ENCODE measurements at places on chromosomes 1 and 21.

DNA sequence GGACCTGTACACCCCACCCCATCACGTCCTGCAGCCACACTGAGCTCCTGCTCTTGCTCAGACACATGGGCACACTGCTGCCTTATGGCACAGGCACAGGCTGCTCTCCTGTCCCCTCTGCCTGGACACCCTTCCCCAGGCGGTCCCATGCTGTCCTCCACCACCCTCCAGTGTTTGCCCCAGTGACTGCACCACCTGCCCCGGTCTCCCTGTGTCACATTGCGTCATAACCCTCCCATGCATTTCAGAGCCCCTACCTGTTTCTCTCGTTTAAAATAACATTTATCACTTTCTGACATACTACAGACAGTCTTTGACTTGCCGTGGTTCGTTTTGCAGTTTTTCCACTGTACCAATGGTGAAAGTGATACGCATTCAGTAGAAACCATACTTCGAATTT lies 159.2 kb downstream of the CAMTA1 start:
- DNase-seq, result no peak

- no peak for DNase-seq
These were observed at the start of gene FAM3B for GRCh38 chr21:41316200-41317062. Gene FAM3B (plus strand): TSS chr21:41316801. CDS start chr21:41316880, 79 bp downstream.

GRCh38 chr1:152520561-152521090 lies 6.3 kb downstream of the CRCT1 start:
- DNase-seq, result no peak

DNA sequence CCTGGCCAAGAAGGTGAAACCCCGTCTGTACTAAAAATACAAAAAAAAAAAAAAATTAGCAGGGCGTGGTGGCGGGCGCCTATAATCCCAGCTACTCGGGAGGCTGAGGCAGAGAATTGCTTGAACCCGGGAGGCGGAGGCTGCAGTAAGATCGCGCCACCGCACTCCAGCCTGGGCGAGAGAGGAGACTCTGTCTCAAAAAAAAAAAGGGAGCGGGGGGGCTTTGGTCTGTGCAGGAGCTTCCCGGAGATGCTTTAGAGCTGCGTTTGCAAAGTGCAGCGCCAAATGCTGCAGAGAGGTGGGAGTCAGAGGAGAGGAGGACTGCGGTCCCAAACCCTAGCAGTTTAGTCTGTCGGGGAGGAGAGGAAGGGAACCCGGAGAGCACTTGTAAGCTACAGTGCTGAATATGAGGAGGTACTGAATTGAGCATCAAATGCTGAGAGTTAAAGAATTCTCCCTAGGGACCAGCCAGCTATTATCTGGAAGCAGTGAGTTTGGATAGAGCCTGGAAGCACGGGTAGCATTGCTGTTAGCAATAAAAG lies 569 bp downstream of the FALEC start:
- peak; percentile 27 for DNase-seq

DNA sequence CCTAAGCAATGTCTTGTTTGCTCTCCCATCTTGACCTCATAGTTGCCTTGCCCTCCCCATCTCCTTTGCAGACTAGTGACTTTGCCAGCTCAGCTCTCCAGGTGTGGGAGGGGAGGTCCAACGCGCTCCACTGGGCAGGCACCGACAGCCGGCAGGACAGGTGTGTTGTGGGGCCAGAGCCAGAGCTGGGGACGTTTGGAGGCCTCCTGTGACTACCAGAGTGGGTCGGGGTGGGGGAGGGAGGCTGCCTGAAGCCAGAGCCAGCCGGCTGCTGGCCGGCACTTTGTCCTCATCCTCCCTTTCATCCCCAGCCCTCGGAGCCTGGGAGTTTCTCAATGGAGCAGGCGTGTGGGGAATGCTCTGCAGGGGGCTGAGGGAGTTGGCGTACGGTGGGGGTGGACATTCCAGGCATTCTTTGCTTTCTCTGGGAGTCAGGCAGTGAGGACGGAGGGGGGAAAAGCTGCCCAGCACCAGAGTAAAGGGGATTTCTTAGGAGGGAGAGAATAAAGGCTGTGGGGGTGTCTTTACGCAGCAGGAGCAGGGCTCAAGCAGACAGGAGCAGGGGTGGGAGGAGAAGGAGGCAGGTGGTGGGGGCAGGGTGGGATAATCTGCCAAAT lies 20.2 kb downstream of the NUAK2 start:
- no peak for DNase-seq

GRCh38 chr1:2845869-2846268 lies 44.4 kb upstream of the TTC34 start:
- no peak for DNase-seq

- no peak for DNase-seq
These were observed 210.0 kb downstream of the HLX start for GRCh38 chr1:221089273-221089672.

DNA sequence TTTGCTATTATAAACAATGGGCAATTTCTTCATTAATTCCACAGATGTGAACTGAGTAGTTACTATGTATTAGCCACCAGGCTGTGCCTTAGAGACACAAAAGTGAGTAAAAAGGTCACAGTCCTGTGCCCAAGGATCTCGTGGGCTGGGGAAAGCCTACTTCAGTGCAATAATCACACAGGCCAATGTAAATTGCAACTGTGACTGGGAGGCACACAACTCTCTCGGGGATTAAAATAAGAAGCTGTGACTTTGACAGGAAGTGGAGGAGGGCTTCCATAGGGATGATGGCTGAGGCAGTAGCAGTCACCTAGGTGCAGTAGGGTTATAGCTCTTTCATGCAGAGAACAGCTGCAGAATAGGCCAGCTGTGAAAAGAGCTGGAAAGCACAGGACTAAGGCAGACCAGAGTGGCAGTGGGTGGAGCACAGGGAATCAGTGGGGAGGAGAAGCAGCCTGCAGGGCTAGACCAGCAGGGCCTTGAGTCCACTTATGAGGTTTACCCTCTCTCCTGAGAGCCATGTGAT lies 121.9 kb downstream of the MAB21L3 start:
- peak; percentile 52 for DNase-seq

DNA sequence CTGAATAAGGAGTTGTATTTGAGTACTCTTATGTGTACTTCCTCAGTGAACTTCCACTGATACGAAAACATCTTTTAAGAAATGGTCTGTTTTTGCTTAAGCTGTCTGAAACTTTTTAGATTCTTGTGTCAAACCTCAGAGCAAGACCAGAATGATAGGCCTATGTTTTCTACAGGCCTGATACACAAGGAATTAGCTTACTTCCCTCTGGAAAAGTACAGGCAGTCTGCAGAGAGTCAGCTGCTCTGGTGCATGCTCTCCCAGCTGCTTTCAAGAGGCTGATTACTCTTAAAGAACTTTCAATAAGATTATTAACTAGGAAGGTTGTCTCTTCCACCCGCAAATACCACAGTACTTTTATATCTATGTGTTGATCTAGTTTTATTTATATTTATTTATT lies 9.5 kb downstream of the SNX27 start:
- no peak for DNase-seq

GRCh38 chr1:182962554-182963115 lies 9.7 kb upstream of the SHCBP1L start:
- peak; percentile 24 for DNase-seq

DNA sequence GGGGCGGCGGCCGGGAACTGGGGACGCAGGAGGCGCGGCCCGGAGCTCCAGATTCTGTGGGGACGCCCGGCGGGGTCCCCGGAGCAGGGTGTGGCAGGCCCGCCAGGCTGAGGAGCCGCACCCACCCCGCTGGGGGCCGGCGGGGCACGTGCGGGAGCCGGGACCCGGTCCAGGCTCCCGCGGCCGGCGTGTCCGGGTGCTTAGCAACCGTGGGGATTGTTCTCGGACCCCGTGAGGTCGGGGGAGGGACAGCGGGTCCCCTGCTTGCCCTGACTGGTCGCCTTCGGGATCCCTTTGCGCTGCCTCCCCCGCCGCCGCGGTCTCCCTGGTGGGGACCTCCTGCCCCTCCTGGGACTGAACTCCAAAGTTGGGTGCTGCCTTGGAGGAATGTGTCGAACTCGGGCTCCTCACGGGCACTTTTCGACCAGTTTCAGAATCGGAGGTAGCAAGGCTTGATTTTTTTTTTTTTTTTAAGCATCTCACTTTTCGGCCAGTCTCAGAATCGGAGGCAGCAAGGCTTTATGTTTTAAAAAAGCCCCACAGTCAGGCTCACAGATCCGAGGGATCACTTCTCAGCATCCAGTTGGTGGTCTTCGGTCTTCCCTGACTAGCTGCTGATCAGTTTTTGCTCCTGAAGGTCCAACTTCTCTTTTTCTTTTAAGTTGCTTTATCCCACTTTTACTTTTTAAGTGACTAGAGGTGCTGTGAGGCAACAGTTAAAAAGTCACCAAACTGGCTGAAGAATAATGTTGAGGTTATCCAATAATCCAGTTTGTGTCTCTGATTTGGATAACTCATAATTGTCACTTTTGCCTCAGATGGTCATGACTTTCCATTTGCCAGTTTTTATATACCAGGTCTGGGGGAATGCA lies 648 bp downstream of the FAM76A start:
- peak; percentile 42 for DNase-seq

DNA sequence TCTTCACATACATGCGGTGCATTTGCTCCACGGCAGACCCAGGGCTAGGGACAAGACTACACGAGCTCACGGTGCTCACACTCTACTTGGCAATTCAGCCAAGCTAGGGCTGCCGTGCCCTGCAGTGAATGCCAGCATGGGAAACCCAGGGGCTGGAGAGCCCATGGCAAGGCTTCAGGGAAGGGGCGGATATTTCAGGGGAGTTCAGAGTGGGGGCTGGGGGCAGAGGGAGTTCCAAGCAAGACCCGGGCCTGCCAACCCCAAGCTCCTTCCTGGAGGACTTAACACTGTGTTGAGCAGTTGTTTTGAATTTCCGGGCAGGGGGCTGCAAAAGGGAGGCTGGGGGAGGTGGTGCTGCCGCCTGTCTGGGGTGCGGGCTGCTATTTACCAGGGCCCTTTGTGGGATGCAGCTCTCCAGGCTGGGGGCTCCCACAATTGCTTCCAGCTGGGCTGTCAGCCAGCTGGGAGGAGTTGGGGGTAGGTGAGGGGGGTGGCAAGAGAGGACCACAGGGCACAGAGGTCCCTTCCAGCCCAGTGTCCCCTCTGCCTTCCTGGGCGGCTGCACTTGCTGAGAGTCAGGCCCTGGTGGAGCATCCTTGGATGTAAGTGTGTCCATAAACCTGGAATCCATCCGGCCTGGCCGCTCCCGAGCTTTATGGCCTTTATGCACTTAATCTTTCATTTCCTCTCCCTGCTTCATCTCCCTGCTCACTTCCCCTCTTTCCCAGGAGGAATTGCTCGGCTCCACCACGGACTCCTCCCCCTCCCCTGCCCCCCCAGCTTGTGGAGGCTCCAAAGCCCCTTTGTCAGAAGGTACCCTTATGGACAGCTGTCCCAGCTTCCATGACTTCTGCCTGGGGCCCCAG lies 55.8 kb upstream of the SSBP3 start:
- DNase-seq, result no peak

DNA sequence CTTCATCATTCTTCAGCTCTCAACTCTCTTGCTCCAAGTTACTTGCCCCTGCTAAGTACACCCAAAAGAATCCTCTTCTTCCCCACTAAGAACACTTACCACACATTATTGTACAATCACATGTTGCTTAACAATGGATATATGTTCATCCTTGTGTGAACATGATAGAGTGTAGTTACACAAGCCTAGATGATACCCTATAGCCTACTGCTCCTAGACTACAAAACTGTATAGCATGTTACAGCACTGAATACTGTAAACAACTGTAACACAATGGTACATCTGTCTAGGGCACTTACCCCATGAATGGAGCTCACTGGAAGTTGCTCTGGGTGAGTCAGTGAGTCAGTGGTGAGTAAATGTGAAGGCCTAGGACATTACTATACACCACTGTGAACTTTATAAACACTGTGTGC lies 77.4 kb downstream of the RERE start:
- DNase-seq, result no peak

DNA sequence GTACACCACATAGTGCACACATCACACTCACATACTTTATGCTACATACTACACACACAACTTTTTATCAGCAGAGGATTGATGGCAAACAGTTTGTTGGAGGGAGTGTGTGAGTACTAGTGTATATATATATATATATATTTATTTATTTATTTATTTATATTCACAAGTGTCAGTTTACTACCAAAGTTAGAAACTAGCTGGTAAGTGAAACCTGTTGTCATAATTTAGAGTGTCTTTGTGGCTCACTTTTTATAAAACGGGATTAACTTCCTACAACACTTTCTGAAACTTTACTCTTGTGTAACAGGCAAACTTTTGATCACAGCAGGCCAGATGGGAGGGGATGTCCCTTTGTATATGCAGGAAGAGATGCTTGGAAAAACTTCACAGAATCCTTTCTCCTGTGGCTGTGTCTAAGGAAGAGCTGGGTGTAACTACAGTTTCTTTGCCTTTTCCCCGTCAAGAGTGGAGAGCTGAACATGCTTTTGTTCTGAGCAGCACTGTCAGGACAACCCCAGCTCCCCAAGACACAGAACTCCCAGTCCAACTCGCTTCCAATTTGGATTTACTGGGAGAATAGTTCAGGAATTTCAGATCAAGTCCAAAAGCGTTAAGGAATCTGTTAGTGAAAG lies 1.9 kb upstream of the SAMD13 start:
- no peak for DNase-seq
